ENCODE measurements at places on chromosomes 7 and 10. TPM values are rescaled to one million over a fixed set of nuclear protein-coding genes. Genes with fewer than 3 reads are reported as not detected.

The C10orf95 gene
- 0.67 TPM for polyA plus RNA-seq

The PCBD1 gene
- polyA plus RNA-seq = 25.4 TPM

GRCh38 chr10:70334526-70335245, 47.7 kb downstream of the LRRC20 start:
- DNase-seq = no peak

The PLAC9 gene
- not detected for polyA plus RNA-seq

- DNase-seq = no peak
Observed at GRCh38 chr10:97717627-97718026, 4.1 kb downstream of the MARVELD1 start.
